HS-5 (cell line): ENCODE measurements at places on chromosomes 3 and 15.

- DNase-seq, result no peak
Observed at GRCh38 chr3:185865247-185865646, 40.4 kb upstream of the IGF2BP2 start.

GRCh38 chr15:22839046-22839695 lies 705 bp downstream of the NIPA2 start:
- no peak for DNase-seq

DNA sequence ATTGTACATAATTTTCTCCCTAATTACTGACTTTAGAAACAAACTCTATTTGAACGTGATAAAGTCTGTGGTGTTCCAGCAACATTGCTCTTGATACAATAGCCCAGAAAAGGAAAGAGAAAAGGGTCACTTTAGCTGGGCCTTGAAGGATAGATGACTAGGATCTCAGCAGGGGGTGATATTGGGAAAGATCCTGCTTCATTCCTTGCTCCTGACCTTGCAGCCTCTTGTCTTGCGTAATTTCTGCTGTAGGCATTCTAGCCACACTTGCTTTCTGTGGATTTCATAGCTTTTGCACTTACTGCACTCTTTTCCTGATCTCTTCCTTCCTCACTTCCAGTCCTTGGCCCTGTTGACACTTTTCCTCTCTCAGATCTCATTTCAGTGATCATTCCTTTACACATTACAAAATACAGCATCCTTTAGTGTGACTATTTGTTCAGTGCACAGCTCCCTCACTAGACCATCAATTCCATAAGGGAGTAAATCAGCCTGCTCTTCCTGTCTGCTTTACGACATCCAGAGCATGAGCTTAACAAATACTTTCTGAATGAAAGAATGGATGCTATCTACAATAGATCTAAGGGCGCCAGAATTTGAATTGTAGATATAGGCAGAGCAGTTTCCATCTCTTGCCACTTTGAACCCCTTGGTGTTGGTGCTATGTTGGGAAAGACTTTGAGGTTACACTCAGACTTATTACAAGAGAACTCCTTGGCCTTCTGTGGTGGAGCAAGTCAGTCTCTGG lies 559.6 kb upstream of the MDFIC2 start:
- peak; percentile 85 for DNase-seq

DNA sequence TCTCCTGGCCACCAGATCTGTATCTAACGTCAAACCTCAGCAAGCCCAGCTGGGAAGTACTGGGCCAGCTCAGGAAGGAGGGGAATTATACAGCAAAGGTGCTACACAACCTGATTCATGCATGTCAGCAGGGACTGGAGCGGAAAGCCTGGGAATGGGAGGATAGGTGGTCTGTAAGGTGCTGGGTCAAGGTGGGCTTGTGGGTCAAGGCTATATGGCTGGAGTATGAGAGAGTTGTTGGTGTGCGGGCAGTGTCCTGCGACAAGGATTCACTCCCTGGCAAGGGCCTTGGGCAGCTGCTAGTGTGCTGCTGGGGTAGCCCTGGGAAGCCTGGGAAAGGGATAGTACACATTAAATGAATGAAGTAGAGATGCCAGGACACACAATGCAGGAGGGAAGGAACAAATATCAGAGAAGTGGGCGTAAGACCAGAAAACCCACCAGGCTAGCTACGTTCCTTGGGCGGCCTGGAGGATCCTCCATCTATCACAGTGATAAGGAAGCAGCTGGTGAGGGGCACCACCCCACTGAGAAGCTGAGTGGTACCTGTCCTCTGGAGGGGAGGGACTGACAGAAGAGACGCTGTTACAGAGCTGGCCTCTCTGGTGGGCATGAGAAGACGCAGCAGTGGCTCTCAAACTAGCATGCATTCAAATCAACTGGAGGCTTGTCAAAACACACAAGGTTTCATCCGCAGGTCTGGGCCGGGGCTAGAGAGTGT lies 8.5 kb upstream of the SYNM start:
- DNase-seq, result no peak

DNA sequence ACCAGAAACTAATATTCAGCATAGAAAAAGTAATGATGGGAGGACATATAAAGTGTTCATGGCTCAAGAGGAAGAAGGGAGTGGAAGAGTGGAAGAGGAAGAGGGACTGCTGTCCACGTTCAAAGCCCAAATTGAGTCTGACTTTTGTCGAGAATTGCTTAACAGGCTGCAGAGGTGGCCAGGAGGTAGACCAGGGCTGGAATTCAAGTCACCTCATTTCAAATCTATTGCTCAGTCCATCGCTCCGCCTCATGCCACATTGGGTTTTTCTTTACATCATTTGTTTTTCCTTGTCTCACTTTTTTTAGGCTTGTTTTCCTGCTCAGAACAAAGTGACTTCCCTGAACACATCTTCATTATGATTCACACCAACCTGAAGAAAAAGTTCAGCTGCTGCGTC lies 97.0 kb downstream of the RPL39L start:
- DNase-seq, result no peak

DNA sequence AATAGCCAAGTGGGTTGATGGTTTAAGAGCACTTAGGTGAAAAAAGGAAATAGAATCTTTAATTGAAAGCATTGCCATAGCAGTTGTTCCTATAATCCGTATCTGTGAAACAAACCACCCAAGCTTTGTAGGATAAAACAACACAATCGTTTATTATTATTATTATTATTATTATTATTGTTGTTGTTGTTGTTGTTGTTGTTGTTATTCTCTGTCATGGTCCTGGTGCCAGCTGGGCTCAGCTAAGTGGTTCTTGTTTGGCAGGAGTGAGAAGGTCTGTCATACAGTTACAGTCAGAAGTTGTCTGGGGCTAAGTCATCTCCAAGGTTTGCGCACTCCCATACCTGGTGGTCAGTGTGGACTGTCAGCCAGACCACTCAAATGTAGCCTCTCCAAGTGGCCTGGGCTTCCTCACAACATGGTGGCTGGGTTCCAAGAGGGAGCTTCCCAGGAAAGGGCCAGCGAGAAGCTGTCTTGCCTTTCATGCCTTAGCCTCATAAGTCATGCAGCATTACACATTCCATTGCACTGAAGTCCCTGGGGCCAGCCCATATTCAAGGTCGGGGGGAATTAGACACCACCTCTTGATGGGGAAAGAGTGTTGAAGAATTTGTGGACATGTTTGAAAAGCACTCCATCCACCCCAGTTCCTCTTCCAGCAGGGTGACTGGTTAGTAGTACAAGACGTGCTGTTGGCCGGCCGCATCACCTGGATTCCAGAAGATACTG lies 54.3 kb upstream of the FGD5 start:
- no peak for DNase-seq
